ENCODE measurements at places on chromosomes 6 and 20.

- no peak for DNase-seq
Observed at GRCh38 chr6:81450180-81450579, 302.3 kb downstream of the TENT5A start.

DNA sequence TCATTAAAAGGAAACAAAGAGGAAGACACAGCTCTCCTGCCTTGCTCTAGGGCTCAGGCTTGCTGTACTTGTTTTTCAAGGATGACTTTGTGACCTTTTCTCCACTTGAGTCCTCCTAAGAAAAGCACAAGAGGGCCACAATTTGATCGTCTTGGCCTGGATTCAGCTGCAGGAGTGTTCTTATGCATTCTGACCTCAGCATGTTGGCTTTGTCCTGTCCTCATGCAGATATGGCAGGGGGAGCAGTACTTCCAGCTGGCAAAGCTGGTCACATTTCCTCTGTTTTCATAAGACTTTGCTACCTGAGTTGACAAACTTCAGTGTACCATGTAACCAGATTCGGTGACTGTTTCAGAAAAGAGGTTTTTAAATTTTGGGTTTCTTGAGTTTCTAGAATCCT, 30.8 kb downstream of the KDM1B start:
- no peak for DNase-seq

GRCh38 chr6:106275692-106276091, 49.9 kb downstream of the ATG5 start:
- DNase-seq = no peak

DNA sequence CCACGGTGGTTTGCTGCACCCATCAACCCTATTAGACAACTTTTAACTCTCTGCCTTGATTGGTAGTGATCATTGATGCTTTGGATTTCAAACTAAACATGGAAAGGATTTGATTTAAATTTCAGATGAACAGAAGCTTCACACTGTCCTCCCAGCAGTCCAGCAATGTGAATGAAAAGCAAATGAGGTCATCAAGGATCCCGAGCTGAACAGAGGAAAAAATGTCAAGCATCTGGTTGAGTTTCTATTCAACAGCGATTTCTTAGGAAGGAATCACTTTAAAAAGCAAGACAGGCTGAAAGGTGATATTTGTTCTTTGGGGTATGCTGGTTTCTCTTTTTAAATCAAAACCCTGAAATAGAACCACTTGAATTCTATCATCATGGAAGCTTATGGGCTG, 10.6 kb upstream of the SAMD3 start:
- DNase-seq = no peak

- DNase-seq = no peak
Observed at GRCh38 chr6:4967301-4968030, 36.4 kb downstream of the RPP40 start.

DNA sequence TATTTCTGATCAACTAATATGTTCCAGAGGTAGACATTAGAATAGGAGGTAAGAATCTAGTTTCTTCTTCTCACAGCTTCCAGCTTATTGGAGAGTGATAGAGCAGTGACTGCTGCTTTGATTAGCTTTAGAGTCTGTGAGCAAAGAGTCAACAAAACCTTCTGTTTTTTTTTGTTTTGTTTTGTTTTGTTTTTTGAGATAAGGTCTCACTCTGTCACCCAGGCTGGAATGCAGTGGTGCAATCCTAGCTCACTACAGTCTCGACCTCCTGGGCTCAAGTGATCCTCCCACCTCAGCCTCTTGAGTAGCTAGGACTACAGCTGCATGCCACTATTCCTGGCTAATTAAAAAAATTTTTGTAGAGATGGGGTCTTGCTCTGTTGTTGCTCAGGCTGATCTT, 39.3 kb downstream of the TSBP1 start:
- no peak for DNase-seq

DNA sequence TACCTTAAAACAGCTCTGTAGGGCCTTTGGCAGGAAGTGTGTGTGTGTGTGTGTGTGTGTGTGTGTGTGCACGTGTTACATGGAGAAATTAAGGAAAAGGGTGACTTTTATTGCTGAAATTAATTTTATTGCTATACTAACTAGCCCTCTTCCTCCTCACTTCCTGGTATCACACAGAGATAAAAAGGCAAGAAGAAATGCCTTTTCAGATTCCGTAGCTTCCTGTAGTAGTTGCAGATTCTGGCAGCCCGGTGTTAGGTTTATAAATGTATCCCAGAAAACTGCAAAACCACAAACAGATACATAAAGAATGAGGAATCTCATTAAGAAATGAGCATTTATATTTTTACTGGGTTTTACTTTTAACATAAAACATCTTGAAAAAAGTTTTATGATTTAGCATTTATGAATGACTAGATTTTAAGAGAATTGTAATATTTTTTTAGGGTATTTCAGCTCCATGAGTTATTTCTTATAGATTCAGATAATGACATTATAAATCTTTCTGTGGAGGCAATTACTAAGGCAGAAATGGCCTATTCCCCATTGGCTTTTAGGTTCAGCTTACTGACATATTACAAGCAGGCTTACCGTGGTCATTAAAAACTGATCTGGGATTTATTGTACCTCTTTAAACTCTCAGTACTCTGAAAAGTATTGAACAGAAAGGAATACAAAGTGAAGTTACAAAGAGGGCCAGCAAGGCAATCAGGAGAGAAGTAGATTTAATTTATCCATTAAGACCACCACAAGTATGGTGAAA, 249.1 kb upstream of the TSHZ2 start:
- no peak for DNase-seq

- DNase-seq = no peak
Observed at GRCh38 chr20:32777177-32777956, 15.2 kb downstream of the DNMT3B start.

GRCh38 chr6:132760256-132760655, 2.6 kb upstream of the VNN2 start:
- DNase-seq = no peak

- no peak for DNase-seq
Observed at GRCh38 chr20:6673071-6673470, 94.4 kb upstream of the BMP2 start.

- DNase-seq = no peak
Observed at GRCh38 chr6:157420497-157420896, 39.5 kb downstream of the ZDHHC14 start.

DNA sequence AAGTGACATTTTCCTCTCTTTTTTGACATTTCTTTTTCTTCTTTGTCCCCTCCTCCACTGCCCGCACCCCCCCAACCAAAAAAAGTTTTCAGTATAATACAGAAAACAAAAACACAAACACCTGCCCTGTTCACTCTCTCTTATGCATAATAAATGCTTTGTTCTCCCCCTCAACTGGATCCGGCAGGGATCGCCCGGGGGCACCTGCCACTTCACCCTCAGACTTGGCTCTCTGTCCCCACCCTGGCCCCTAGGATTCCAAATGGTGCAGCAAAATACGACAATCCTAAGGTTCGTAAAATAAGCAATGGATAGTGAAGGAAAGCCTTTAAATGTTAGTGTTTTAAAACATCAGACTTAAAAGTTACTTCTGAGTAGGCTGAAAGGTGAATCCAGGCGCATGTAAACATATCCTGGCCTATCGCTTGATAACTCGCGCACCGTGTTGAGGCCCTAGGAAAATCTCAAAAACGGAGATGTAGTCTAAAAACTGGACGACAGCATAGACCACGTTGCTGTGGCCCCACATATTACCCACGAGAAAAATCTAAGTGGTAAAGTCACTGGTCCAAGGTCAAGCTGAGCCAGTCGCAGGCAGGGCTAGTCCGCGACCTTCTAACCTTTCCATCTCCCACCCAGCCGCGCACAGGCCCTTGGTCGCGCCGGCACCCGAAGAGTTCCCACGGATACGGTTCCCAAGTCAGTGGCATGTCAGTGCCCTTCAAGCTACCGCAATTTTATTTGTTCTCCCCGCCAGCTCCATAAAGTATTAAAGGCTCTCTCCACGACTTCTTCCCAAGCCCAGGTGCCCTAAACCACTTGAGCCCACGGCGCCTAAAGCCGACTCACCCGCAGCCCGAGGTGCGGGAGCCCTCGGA, 130.8 kb downstream of the OGFRL1 start:
- no peak for DNase-seq

DNA sequence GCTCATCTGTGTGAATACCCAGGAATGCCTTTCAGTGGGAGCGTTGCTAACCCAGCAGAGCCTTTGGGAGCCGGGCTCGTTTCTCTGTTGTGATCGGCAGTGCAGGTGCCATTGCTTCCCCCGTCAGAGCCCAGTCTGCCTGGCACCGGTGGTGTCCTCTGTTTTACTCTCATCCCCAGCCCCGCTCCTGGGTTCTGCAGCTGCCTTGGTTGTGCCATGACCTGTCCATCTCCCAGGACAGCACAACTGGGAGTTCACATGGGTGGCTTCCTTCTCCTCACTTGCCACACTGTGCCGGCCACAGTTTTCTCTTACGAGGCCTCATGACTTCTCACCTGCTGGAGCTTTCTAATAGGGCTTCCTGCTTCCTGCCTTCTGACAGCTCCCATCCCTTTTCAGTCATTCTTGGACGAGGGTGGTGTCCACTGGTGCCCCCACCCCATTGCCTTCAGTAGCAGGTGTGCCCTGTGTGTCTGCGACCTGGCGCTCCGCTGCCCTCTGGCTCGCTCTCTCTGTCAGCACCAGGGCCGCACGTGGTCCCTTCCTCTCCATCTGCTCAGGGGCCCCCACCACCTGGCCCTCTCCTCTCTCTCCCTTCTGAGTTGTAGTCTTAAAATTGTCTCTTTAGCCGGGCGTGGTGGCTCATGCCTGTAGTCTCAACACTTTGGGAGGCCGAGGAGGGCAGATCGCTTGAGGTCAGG, 110.9 kb downstream of the RPP40 start:
- no peak for DNase-seq

DNA sequence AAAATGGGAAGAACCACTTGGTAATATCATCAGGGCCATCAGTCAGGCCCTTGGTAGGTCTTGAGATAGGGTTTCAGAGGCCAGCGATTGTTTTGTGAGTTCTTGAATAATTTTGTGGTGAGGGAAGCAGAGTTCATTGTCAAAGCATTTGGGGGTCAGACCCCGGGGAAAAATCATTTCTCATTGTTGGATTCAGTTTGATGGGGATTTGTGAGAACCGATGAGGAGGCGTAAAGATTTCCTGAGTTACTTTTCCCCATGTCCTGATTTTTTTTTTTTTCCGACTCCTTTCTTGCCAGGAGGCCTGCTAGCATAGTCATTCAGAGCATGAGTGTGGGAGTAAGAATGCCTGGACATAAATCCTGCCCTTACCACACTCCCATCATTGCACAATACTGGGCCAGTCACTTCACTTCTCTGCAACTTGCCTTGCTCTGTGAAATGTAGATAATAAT, 60.3 kb downstream of the TSHZ2 start:
- no peak for DNase-seq

GRCh38 chr6:137115658-137116057, 57.8 kb downstream of the IL22RA2 start:
- no peak for DNase-seq

DNA sequence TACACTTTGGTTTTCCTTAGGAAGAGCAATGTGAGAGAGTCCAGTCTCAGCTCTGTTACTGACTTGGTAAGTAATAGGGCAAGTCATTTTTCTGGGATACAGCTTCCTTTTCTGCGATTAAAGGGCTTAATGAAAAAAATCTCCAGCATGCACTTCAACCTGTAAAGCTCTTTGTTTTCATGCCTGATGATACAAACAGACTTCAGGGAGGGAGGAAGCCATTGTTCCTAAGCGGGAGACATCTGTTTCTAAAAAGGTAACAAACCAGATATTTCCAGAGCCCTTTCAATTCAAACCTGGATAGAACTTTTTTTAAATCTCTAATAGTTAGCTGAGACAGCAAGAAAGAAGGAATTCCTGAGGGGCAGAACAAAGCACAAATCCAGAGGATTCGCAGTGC, 5.2 kb upstream of the CASS4 start:
- DNase-seq = no peak

DNA sequence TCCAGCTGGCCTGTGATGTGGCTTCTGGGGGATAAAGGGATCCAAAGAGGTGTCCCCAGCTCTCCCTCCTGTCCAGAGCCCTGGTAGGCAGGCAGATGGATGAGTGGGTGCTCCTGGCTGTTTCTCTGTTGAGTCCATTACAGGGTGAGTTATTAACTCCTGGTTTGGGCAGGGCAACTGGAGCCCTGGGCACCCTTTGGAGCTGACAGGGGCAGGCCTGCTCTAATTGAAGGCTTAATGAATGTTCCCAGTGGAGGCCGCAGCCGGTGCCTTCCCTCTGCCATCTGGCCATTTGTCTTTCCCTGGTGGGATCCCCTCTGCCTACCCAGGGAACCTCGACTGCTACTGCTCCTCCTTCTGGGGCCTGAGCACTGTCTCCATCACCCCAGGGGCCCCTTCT, 44.7 kb upstream of the MLN start:
- DNase-seq = no peak

DNA sequence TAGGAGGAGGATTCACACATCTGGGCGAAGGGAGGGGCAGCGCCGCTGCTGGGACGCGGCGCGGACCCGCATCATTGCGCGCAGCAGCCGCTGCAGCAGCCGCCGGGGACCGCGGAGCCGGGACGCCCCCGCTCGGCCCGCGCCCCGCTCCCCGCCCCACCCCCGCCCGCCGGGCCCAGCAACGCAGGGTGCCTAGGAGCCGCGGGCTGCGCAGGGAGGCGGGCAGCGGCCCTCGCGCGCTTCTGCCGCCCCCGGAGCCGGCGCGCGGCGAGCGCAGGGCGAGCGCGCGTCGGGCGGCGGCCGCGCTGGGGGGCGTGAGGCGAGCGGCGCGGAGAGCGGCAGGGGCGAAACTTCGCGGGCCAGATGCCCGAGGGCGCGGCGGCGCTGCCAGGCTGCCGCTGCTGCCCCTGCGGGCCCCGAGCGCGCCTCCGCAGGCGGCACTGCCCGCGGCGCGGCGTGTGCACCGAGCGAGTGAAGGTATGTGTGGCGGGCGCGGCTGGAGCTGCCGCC, at the start of gene NKAIN2:
NKAIN2 (plus strand) TSS at position 362 of the 510 bp plus-strand sequence.
- DNase-seq = no peak

DNA sequence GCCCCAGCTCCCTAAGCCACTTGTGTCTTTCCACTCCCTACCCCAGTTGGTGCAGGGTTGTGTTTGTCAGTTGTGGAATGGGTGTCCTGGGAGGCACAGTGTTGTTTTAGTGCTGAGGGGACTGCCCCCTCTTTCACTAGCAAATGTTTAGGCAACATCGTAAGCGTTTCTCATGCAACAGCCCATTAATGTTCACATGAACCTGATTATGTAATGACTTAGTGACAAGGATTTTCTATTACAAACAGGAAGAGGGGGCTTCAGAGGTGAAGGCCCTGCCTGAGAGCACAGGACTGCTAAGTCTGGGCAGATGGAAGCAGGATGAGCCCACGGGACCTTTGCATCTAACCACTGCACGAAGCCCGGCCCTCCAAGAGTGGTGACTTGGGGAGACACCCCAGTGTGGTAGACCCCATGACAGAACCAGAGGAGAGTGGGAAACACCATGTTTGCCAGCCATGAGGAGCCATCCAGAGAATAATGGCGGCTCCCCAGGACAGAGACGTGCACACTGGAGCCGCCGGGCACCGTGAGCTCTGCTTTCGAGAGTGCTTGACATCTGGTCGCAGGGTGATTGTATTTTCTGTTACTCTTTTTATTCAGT, 339.7 kb downstream of the THBS2 start:
- no peak for DNase-seq

GRCh38 chr20:51886341-51886740, 84.0 kb upstream of the SALL4 start:
- DNase-seq = no peak

Measured in tibial nerve (tissue), 4 donors.